ENCODE measurements at places on chromosomes 7 and 10.
A peak's percentile ranks its signal among the peaks of the same experiment; 100 is the strongest.

- DNase-seq, result no peak
These were observed 29.2 kb upstream of the NAMPT start for GRCh38 chr7:106313966-106314365.

- no peak for DNase-seq
These were observed 54.4 kb downstream of the MYPN start for GRCh38 chr10:68163735-68164134.

DNA sequence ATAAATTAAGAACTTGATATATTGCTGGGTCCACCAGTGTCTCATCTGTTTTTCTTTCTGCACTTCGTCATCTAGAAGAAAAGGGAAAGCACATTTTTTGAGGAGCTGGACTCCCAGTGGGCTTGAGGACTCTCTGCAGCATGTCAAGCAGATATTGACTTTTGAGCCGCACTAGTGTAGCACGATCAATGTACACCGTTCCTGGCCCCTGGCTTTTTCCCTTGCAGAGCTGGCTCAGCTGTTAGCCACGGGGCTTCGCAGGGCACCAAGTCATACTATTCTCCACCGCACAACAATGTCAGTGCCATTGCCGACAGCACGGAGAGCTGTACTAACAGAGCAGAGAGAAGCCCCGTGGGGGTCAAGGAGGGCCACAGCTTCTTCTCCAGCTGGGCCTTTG lies 235.4 kb upstream of the HABP2 start:
- no peak for DNase-seq

GRCh38 chr10:10872035-10872673 lies 145.5 kb upstream of the CELF2 start:
- DNase-seq, result no peak

DNA sequence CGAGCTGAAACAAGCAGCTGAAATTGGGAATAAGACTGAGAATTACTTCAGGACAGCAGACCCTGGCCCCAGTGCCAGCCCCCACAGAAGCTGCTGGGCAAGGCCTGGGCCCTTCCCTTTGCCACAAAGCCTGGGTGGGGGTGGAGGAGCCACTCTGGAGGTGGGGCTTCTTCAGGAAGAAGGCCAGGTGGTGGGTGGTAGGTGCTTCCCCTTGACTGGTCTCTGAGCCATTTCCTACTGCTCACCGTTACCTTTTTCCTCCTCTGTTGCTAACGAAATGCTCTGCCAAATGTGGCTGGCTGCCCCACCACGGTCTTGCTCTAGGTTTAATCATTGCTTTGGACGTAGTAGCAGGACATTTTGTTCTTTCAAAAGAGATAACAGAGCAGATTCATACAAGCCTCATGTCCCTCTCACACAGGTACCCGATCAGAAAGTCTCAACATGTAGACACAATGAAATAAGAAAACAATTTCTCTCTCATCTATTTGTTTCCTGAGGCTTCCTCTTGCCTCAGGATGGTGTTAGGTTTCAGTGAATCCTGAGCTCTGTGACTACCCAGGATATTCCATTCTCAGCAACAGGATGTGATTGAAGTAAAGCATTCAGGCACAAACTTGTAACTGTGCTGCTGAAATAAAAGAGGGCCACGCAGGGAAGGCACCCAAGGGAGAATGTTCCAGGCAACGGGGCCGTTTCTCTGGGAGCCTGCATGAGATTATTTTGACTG lies 66.5 kb downstream of the WDR11 start:
- DNase-seq, result no peak

DNA sequence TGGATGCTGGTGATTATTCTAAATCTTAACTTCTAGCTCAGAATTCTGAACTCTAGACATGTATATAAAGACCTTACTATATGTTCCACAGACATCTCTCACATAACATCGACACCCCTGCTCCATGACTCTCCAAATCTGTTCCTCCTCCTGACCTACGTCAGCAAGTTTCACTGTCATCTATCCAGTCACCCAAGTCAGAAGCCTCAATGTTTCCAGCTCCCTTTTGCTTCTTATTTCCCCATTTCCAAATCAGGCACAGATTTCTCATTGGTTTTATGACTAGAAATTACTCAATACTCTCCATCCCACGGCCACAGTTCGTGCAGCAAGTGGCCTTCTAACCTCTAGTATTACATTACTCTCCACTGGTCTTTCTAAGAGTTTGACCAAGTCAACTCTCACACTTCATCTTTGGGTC lies 28.5 kb downstream of the EPC1 start:
- no peak for DNase-seq

DNA sequence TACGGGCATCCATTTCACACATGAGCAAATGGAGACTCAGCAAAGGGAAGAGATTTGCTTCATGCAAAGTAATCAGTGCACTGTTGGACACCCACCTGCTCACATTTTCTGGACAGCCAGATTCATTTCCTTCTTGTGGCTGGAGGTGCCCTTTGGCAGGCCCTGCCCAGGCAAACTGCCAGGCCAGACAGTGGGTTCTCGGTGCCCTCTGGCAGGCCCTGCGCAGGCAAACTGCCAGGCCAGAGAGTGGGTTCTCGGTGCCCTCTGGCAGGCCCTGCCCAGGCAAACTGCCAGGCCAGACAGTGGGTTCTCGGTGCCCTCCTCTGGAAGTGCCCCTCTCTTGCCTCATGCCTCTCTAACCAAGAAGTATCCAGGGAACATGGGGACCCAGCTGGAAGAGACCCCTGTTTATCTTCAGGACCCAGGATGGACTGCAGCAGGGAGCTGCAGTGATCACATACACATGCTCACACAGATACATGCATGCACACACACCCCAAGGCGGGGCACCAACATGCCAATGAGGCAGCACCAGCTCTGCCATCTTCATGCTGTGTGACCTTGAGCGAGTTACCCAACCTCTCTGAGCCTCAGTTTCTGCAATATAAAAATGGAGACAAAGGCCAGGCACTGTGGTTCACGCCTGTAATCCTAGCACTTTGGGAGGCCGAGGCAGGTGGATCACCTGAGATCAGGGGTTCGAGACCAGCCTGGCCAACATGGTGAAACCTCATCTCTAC lies 67.1 kb downstream of the OAT start:
- DNase-seq, result no peak

GRCh38 chr10:15180736-15181135 lies 12.2 kb upstream of the NMT2 start:
- no peak for DNase-seq

GRCh38 chr10:12358863-12359564 lies 9.7 kb downstream of the CAMK1D start:
- no peak for DNase-seq

DNA sequence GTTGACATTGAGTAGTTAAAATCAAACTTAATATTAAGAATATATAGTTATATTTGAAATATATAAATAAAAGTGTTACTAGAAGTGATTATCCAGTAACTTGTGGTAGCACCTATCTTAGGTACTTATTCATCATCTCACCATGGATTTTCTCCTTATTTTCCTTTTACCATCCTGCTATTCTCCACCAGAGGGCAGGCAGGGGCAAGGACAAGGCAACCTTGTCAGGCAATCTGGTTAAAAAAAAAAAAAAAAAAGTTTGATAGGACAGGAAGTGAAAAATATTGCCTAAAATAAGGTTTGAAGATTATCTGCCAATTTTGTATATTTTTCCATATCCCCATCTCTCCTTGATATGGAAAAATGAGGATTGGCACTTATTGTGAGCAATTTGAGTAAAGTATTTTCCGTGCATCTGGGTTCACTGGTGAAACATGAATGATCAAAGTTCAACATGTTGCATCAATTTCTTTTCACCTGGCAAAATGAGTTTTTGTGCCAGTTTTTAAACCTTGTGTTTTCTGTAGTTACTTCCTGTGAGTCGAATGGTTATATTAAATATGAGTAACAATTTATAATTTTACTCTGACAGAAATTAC lies 256.7 kb downstream of the AGMO start:
- no peak for DNase-seq

DNA sequence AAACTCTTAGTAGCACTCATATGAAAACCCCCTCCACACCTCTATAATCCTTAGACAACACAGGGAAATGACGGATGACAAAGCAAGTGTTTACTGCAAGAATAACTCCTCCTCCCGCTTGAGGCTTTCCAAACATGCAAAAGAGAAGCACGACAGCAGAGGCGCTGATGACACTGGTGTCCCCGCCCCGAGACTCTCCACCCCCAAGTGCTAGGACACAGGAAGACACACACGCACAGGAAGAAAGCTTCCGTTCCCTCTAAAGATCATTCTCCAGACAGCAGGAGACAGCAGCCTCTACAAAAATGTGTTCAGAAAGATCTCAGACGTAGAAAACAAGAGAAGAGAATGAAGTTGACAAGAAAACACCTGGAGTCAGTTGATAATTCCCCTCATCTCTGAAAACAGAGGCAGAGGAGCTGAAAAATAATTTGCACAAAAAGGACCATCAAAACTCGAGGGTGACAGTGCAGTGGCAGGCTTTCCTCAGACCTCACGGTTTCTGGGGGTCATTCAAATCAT lies 90.2 kb downstream of the DLG5 start:
- DNase-seq, result peak; percentile 82

GRCh38 chr10:91700788-91701444 lies 68.0 kb upstream of the PPP1R3C start:
- no peak for DNase-seq

- DNase-seq, result no peak
These were observed 471.7 kb downstream of the GRM8 start for GRCh38 chr7:126780993-126781392.

DNA sequence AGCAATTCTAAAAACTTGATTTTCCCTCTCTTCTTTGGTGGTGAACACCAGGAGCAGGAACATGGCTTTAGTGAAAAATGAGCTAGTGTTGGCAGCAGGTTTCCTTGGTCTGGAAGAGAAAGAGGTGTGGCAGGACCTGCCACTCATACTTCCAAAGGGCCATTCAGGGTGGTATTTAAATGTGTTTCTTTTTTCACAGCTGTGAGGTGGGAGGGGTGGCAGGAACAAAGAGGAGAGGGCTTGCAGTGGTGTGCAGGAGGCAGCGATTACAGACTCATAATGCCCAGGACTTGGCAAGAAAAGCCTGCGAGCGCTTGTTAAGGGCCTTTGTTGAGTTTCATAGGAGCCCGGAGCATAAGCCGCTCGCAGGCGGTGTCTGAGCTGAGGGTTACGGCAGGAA lies 36.8 kb downstream of the WIPF3 start:
- DNase-seq, result no peak

DNA sequence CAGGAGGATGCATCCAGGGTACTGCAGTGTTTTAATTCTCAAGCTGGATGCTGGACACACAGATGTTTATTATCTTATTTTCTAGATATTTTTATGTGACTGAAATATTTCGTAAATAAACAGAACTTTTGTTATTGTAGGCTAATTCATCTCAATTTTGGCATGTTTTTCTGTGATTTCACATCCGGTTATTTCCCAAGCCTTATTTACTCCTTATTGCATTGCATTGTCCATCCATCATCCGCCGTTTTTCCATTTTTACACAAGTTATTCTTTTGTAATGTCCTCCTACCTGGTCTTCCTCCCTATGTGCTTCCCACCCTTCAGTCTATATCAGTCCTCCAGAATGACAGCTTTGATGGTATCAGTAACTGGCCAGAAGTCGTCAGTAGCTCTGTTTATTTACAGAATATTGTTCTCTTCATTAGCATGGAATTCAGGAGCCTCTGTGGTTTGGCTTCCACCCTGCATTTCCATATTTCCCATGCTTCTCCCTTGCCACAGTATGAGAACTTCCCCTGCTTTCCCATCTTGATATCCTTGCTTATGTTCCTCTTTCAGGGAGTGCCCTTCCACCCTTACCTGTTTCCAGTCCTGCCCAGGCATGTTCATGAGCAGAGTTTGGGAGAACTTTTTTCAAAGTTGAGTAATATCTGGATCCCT lies 16.1 kb downstream of the GNAI1 start:
- no peak for DNase-seq

- DNase-seq, result no peak
These were observed 32.4 kb downstream of the NKX2-3 start for GRCh38 chr10:99565166-99565565.

GRCh38 chr7:155482511-155483183 lies 24.7 kb downstream of the EN2 start:
- DNase-seq, result no peak

GRCh38 chr10:79976999-79977398 lies 28.1 kb upstream of the SFTPD start:
- no peak for DNase-seq

DNA sequence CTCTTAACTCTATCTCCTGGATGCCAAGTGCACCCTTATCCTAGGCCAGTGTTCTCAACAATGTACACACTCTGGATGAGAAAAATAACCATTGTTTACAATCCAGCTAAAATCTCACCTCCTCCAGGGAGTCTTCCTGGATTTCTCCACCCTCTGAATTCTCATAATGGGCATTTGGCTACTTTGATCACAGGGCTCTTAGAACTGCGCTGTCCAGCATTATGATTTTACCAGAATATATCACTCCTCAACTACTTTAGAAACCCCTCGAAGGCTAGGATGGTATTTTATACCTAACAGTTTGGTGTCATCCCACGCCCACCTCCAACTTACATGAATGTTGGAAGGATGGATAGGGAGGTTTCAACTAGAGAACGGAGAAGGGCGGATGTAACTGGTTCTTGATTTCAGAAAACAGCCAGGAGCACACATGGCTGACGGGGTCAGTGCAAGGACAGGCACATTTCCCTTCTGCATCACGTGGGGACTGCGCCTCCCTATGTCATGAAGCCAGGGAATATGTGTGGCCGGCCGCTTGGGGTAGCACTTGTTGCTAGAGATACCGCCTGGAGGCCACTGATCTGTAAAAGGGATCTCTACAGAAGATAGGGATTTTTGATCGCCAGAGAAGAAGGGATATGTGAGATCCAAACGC lies 1.2 kb upstream of the ATP6V0E2 start:
- peak; percentile 14 for DNase-seq

DNA sequence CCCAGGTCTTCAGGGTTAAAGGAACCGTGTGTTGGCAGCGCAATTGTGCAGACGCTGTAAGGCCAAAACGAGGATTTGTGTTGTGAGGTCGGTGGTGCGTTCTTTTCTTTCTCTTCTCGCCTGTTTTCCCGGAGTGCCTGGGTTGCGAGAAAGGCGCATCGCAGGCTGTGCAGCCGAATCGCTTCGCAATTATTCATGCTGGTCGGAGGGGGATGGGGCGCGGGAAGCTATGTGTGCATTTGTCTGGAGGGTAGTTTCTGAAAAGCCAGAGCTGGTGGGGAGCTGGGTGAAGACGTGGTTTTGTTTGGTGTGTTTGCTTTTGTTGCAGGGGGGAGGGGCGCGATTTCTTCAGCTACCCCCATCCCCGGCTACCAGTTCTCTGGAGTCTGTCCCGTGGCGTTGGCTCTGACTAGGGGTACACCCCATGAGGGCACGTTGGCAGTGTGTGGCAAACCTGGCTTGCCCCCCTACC lies 2.1 kb downstream of the MXI1 start:
- DNase-seq, result peak; percentile 82

- DNase-seq, result no peak
These were observed 752.3 kb downstream of the SUGCT start for GRCh38 chr7:40887099-40887498.

All from T-cell (primary cell).